Calu3 (cell line): ENCODE measurements at places on chromosomes 5 and 9. TPM values are rescaled to one million over a fixed set of nuclear protein-coding genes. Genes with fewer than 3 reads are reported as not detected.

The CDH6 gene
- 2.3 and 3.8 TPM in 2 replicates for total RNA-seq

The VLDLR gene
- total RNA-seq = 17.4 and 17.8 TPM in 2 replicates

The FAXDC2 gene
- total RNA-seq = not detected in 2 replicates

The PPIC gene
- total RNA-seq = 43.5 and 43.9 TPM in 2 replicates

The PCA3 gene
- not detected in 2 replicates for total RNA-seq

The ENHO gene
- not detected in 2 replicates for total RNA-seq

The ITK gene
- total RNA-seq = not detected in 2 replicates

- peaks cover 34% of the 10 kb centered on the region for H3K4me1 ChIP-seq
- no peak overlapping the region for H3K4me3 ChIP-seq
- no peaks in the 10 kb centered on the region for H3K27me3 ChIP-seq
- no peak for DNase-seq
Measured at GRCh38 chr5:111703662-111704061, 53.3 kb downstream of the NREP start.

DNA sequence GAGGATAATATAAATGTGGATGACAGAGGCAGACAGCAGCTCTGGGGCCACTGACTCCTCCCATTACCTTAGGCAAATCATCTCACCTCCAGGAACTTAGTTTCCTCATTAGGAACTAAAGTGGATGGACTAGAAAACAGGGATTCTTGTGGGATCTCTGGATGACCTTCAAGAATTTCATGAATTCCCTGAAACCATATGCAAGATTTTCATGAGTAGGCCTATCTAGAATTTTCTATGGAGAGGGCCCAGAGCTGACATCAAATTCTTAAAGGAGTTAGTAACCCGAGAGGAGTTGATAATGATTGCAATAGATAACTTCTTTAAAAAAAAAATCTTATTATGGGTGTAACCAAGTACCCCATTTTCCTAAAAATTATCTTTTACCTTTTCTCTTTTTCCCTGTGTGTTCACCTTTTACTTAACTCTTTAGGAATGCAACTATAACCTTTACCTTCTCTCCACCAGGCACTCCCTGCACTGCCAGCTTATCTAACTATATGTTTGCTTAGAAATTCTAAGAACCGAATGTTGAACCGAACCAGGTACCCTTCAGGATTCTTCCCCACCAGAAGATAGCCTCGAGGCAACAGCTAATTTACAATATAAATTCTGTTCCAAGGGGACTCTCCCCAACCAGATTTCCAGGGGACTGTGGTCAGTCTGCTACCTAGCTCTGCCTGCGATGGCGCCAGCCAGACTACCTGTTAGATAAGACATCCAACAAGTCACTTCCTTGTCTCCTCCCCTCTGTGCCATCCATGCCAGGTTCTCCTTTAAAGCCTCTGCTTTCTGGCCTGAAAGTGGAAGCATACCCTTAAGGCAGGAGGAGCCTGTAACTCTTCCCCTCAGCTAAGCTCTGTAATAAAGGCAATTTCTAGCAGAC is 86.0 kb downstream of the GCNT4 start:
- peaks cover 10% of the 10 kb centered on the region for H3K36me3 ChIP-seq
- peaks cover 83% of the 10 kb centered on the region for H3K4me1 ChIP-seq
- peak overlapping the region; percentile 22 for H3K4me3 ChIP-seq
- DNase-seq = peak; percentile 55
- H3K27me3 ChIP-seq = no peaks in the 10 kb centered on the region
- H3K27ac ChIP-seq = peak overlapping the region; percentile 73

GRCh38 chr9:14314424-14314928 is 535 bp upstream of the NFIB start:
- peaks cover 8% of the 10 kb centered on the region for H3K4me1 ChIP-seq
- no peaks in the 10 kb centered on the region for H3K27me3 ChIP-seq
- peak; percentile 58 for DNase-seq
- H3K4me3 ChIP-seq = peak overlapping the region; percentile 84
- H3K27ac ChIP-seq = peak overlapping the region; percentile 98

- peaks cover 47% of the 10 kb centered on the region for H3K4me1 ChIP-seq
- H3K36me3 ChIP-seq = peaks cover 11% of the 10 kb centered on the region
Measured at GRCh38 chr5:171989276-171989675, 17.2 kb downstream of the FBXW11 start.

DNA sequence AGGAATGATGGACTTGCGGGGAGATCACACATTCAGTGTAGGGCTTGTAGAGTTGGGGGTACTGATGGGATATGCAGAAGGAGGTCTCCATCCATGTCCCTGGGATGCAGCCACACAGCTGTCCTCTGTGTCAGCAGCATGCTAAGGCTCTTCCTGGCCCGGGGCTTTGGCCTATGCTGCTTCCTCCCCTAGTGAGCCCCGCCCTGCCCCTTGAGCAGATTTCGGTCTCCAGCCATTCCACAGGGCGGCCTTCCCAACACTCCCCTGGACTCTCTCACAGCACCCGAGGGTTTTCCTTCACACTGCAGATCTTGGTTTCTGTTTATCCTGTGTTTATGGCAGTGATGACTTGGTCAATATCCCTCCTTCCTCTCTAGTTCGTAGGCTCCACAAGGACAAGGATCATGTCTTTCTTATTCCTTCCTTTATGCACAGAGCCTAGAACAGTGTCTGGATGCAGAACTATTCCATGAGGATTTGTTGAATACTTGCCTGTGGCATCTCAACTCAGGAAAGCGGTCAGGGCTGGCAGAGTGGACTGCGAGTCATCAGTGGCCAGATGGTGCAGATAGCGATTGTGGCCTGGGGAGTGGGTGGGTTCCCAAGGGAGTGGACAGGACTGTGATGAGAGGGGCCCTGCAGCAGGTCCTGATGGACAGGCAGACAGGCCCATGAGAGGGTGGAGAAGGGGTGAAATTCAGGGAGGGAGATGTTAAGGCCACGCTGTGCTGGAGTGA is 114.2 kb downstream of the RGS3 start:
- H3K27me3 ChIP-seq = no peaks in the 10 kb centered on the region
- H3K4me1 ChIP-seq = peaks cover 57% of the 10 kb centered on the region
- peaks cover 29% of the 10 kb centered on the region for H3K36me3 ChIP-seq

GRCh38 chr5:128844354-128844923 is 120.8 kb upstream of the SLC27A6 start:
- no peaks in the 10 kb centered on the region for H3K27me3 ChIP-seq
- no peak overlapping the region for H3K4me3 ChIP-seq
- no peak for DNase-seq
- H3K27ac ChIP-seq = no peak overlapping the region
- H3K4me1 ChIP-seq = no peaks in the 10 kb centered on the region

- H3K4me1 ChIP-seq = no peaks in the 10 kb centered on the region
- no peaks in the 10 kb centered on the region for H3K27me3 ChIP-seq
- no peak overlapping the region for H3K27ac ChIP-seq
- no peak overlapping the region for H3K4me3 ChIP-seq
- DNase-seq = no peak
Measured at GRCh38 chr5:35762368-35762767, 94.3 kb upstream of the IL7R start.

DNA sequence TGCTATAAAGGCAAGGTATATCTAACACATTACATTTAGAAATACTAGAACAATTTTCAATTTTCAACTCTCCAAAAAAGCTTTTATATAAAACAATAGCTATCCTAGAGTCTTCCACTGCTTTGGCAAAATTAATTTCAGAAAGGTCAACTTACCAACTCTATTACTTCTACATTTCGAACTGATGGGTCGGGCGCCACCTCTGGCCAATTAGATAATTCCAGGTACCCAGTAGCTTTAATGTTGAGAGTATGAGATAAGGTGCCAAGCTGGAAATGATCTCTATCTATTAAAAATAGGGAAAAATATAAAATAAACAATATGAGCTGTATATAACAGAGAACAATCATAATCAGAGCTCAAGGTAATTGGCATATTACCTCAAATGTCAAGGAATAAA is 166.6 kb downstream of the AP3B1 start:
- H3K27ac ChIP-seq = no peak overlapping the region
- DNase-seq = peak; percentile 9
- H3K27me3 ChIP-seq = no peaks in the 10 kb centered on the region
- H3K4me3 ChIP-seq = no peak overlapping the region
- H3K36me3 ChIP-seq = no peaks in the 10 kb centered on the region
- H3K4me1 ChIP-seq = no peaks in the 10 kb centered on the region

DNA sequence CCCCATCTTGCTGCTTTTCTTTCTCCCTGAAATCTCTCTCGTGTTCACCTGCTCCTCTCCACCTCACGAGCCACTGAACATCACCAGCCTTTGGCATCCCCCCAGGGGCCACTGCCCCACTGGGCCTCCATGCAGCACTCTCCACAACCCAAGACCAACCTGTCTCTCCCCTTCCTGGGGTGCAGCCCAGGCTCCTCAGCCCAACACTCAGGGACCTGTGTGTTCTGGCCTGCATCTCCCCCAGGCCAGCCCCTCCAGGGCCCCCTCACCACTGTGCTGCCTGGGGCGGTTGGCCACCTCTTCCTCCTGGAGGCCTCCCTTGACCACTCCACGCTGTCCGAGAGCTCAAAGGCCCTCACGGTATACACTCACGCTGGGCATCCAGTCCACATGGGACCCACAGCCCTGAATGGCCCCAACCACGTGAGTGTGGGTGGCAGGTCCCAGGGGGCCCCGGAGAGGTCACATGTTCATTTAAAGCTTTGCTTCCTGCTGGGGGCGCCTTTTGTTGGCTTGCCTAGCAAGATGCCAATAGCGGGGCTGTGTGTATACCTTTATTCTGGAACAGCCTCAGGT is 453 bp upstream of the DOK3 start:
- peaks cover 45% of the 10 kb centered on the region for H3K36me3 ChIP-seq
- H3K4me1 ChIP-seq = no peaks in the 10 kb centered on the region
- H3K4me3 ChIP-seq = no peak overlapping the region
- no peak for DNase-seq
- H3K27me3 ChIP-seq = no peaks in the 10 kb centered on the region
